ENCODE measurements at places on chromosomes 4 and X. TPM values are rescaled to one million over a fixed set of nuclear protein-coding genes. Genes with fewer than 3 reads are reported as not detected.

EDA2R gene
- 3.8 TPM for total RNA-seq

ADGRG4 gene
- total RNA-seq: not detected

PCSK1N gene
- total RNA-seq: 0.36 TPM

GRCh38 chrX:108033890-108034289 lies 11.0 kb upstream of the VSIG1 start:
- no peak for DNase-seq

DNA sequence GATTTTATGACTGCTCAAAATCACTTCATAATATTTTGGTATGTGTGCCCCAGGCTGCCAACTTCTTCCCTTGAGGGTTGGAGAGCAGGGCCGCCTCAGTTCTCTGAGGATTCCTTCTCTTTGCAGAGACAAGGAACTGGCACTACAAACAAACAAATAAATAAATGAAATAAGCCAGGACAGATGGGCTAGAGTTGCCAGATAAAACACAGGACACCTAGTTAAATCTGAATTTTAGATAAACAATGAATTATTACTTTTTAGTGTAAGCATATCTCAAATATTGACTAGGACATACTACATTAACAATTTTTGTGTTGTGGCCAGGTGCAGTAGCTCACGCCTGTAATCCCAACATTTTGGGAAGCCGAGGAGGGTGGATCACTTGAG lies 122.5 kb downstream of the FHDC1 start:
- DNase-seq: no peak

GRCh38 chr4:80301884-80302283 lies 33.6 kb upstream of the CFAP299 start:
- no peak for DNase-seq

- DNase-seq: no peak
Observed at GRCh38 chr4:42148425-42148824, 4.0 kb downstream of the BEND4 start.

DNA sequence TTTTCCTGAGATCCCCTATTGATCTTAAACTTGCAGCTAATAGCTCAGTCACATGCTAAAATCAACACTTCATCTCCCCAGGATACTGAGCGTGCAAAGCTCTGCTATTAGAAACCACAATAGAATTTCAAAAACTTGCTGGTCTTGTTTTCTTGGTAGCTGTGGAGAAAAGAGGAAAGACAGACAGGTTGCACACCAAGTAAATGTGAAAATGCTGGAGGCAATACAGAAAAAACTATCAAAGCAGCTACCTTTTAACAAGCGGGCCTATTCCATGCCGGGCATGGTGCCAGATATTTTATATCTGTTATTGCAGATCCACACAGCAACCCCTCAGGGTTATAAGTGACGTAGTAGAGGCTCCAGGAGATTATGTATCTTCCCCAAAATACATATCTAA lies 171.9 kb downstream of the DCTD start:
- no peak for DNase-seq

- DNase-seq: no peak
Observed at GRCh38 chr4:76546759-76547742, 112.0 kb downstream of the SHROOM3 start.

- no peak for DNase-seq
Observed at GRCh38 chrX:46311581-46312120, 233.6 kb downstream of the ZNF674 start.

Data from activated T-helper 1 cell treated with anti-CD3 and anti-CD28 coated beads, Interleukin-12 subunit alpha, Interleukin-12 subunit beta, Interleukin-2, Interleukin-4 antibody, amounts not matched to agents 30 ng/mL and 10 ng/mL and 1 ng/mL, durations not matched to agents 14 hours and 24 hours and 36 hours (primary cell).